ENCODE measurements at places on chromosomes 11 and 22.

DNA sequence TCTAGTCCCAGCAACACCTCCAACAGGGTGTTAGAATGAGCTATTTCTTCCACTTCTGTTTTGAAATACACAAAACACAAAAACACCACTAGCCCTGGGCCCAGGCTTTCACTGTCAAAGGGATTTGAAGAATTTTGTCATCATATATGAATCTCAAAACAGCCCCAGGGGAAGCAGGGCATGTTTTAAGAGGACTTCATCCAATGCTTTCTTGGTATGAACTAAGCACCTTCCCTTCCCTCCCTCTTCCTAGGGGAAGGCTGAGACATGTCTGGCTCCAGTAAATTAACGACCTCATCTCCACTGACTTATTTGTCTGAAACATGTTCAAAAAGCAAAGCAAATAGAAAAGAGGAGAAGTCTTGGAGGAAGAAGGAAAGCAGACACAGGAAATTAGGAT lies 75.7 kb upstream of the INCENP start:
- DNase-seq = no peak

- DNase-seq = peak; percentile 61
These were observed 3.4 kb downstream of the FAM83F start for GRCh38 chr22:39997939-39998726.

GRCh38 chr11:116104498-116105174 lies 600.4 kb upstream of the CADM1 start:
- DNase-seq = no peak

DNA sequence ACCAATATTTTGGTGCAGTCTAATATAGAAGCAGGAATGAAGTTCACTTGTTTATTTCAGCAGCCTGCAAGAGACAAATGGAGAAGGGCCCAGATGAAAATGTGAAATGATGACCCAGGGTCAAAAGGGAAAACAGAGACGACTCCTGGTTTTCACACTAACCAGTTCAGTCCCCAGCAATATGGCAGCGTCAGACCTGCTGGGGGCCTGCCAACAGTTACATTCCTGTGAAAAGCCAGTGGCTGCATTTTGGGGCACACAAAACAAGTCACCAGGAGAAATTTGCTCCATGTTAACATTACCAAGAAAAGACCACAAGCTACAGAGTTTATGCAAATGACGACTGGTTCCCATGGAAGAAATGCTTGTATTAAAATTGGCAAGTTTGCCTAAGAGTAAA lies 80.2 kb downstream of the CCDC34 start:
- DNase-seq = no peak

- DNase-seq = no peak
These were observed 1.6 kb downstream of the SPTBN2 start for GRCh38 chr11:66727282-66728037.

GRCh38 chr11:114053406-114053805 lies 6.1 kb upstream of the ZBTB16 start:
- no peak for DNase-seq

DNA sequence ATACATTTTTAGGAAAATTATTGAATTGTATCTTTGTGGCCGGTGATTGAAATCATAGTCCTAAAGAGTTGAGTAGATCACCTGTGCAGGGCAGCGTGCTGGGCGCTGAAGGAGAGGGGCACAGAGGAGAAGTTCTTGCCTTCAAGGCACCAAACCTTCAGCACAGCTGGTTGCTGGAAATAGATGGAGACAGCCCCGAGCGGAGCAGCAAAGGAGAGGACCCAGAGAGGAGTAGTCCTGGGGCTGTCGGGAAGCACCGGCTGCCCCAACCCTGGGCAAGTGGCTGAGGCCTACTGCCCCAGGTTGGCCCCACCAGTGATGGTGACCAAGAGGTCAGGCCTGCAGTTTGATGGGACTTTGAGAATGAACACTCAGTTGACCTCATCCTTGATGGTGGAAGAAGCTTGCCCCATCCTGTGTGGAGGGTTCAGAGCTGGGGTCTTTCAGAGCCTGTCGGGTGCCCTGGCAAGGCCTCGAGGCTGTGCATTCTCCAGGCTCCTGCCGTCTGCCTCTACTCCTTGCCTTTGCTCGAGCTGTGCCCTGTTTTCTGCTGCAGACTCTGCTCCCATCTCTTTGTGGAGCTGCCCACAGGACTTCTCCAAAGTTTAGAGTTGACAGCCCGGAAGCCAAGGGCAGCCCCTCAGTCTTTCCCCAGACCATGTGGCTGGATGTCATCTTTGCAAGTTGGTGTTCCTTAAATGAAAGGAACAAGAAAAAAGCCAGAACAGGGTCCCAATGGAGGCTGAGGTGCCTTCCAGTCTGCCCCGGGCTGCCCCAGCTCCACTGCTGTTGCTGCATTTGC lies 285.1 kb downstream of the TBC1D22A start:
- DNase-seq = no peak

DNA sequence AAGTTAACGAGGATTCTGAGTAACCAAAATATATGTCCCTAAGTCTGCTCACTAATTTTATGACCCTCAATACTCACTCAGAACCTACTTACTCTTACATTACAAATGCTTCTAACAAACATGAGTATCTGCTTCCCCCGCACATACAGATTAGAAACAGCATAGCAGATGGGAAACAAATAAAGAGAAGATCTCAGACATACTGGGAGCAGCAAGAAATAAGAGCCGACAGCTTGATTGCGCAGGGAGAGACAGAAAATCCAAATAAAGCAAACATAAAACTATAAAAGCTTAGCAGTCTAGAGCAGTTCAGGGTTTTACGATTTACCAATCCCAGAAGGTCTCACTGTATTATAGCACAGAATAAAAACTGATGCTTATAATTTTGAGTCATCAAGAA lies 89.1 kb upstream of the DBX1 start:
- DNase-seq = no peak
